ENCODE measurements at places on chromosomes 4 and X.

DNA sequence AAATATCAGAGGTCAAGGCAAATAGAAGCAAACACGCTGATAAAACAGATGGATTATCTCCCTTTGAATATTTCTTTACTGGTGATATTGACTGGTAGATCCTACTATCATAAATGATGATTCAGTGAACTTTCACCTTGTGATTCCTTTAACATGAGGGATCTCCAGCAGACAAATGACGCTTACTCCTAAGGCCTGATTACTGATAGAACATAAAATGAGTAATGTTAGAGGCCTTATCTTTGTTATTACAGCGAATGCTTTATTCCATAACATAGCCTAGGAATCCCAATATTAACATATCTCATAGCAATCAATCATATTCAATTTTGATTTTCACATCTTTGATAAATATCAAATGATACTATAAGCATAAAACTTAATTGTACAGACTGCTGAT lies 152.3 kb downstream of the SLC10A7 start:
- DNase-seq = no peak

DNA sequence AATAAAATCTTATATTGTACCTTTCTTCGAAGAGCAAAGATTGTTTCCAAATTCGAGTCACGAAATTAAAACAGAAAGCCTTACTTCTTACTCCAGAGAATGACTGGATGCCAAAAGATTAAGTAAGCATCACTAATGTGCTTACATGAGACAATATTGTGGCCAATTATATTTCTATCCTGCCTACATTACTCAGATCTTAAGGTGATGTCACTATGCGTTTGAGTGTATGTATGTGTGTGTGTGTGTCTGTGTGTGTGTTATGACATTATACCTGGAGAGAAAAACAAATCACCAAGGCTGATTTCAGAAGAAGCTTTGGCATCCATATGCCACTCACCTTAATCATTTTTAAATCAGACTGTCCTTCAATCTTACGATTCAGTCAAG lies 556.3 kb downstream of the PPARGC1A start:
- DNase-seq = no peak

DNA sequence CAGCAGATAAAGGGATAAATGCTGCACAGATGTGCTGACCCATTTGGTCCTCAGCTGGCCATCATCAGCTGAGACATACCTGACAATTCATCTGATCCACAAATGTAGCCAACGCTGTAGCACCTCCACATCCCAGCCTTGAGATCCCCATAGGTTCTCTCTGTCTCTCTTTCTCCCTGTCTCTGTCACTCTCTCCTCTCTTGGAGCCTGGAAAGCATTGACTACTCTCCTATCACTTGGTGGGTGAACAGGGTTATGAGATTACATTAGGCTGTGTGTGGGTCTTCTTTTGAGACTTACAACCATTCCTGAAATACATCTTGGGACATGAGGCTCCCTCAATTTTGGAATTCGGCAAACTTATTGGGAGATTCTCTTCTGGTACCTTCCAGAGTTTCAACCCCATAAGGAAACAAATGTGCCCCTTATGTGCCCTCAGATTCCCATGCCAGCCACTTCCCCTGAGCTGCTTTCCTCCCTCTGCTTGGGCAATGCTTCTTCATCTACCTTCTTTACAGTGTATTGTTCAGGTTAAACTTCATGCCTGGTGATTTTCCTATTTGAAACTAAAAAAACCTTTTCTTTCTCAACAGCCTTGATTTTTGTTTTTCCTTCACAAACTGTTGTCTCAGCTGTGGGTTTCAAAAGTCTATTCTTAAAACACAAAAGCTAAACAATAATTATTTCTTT lies 29.1 kb upstream of the FGF2 start:
- DNase-seq = no peak

DNA sequence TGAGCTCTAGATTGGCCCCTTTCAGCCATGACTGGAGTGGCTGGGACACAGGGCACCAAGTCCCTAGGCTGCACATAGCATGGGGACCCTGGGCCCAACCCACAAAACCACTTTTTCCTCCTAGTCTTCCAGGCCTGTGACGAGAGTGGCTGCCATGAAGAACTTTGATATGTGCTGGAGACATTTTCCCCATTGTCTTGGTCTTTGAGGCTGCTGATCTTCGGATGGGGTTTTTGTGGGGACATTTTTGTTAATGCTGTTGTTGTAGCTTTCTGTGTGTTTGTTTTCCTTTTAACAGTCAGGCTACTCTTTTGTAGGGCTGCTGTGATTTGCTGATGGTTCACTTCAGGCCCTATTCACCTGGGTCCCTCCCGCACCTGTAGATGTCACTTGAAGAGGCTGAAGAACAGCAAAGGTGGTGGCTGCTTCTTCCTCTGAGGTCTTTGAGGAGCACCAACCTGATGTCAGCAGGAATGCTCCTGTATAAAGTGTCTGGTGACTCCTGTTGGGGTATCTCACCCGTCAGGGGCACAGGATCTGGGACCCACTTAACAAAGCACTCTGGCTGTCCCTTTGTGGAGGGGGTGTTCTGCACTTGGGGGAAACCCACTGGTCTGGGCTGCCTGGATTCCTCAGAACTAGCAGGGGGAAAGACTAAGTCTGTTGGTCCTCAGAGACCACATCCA lies 49.6 kb upstream of the GRID2 start:
- DNase-seq = no peak

DNA sequence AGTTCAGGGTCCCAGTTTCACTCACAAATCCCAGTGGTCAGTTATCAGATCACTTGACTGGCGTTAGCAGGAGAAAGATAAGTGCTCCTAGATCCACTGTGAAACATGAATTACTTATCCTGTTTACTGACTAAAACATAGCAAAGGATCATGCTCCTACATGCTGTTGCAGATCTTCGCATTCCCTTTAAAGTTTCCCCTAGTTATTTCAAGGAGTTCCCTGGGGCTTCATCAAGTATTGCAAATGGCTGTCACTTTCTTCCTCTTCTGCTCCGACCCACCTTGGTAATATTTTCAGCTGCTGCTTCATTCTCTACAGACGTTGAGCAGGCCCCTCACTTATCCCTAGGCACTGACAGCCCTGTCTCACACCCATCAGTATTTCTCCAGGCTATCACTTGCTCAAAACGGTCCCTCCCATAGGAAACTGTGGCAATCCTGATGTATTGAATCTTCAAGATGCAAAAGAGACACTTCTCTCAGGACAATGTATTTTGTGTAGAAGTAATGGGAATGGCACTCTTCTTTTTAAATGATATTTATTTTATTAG lies 466.0 kb downstream of the INPP4B start:
- DNase-seq = no peak

GRCh38 chrX:72394518-72395170 lies 88.9 kb upstream of the CITED1 start:
- no peak for DNase-seq

GRCh38 chr4:8351931-8352367 lies 82.4 kb downstream of the HTRA3 start:
- DNase-seq = no peak

GRCh38 chr4:18980516-18981233 lies 959.1 kb upstream of the LCORL start:
- DNase-seq = no peak

GRCh38 chrX:118349188-118349587 lies 3.3 kb downstream of the WDR44 start:
- no peak for DNase-seq

DNA sequence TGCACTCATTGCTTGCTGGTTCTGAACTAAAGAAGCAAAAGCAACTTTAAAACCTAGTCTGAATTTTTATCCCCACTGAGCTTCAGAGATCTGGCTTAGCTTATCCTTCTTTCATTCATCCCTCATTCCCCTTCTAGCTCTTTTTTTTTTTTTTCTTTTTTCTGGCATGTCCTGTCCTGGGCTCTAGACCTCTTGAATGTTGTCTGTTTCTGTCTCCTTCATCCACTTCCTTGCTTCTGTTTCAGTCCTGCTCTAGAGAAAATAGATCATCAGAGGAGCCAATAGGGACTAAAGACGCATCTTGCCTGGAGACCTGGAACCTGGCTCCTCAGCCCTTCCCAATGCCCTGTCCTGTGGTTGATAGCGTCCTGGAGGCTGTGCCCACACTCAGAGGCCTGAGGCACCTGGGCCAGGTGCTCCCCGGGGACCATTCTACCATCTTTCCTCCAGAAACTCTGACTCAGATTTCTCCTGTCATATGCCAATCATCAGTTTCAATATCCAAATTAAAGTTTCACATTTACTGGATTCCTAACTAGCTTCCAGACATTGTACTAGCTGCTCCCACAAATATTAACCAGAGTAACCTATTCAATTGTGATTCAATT lies 115.7 kb upstream of the GATB start:
- no peak for DNase-seq

DNA sequence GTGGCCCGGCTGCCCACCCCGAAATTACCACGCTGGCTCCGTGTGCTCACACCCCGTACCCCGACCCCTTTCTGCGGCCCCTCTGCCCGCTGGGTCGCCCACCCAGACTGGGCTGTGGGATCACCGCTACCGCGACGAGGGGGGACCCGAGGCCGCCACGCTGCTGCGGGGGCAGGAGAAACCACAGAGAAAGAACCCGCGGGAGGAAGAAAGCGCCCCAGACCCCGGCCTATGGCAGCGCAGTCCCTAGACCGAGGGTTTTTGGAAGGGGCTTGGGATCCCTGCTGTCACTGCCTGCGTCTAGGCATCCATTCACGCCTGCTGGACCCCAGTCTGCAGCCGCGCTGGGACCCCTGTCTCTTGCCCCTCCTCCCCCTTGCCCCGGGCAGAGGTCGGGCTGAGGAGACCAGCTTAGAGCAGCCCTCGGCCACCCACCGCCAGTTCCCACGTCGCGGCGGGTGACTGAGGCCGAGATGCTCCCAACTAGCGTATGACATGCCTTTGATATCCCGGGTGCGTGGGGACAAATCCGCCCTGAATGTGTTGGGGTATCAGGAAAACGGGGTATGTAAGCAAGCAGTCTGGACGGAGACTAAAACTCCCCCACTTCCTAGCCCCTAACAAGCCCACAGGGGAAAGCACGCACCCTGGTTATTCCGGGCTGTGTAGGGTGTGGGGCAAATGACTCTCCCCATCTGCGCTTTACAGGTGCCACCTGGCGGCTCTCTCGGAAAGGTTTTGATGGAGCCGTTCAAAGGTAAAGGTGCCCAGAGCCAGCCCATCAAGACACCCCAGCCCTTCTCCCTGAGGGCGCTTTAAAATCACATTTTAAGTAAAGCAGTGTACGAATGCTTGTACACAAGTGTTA lies 862 bp upstream of the INPP4B start:
- DNase-seq = peak; percentile 79

GRCh38 chr4:168978001-168978700 lies 31.9 kb downstream of the CBR4 start:
- no peak for DNase-seq

GRCh38 chr4:2931512-2932301 lies 31.5 kb downstream of the NOP14 start:
- peak; percentile 86 for DNase-seq

DNA sequence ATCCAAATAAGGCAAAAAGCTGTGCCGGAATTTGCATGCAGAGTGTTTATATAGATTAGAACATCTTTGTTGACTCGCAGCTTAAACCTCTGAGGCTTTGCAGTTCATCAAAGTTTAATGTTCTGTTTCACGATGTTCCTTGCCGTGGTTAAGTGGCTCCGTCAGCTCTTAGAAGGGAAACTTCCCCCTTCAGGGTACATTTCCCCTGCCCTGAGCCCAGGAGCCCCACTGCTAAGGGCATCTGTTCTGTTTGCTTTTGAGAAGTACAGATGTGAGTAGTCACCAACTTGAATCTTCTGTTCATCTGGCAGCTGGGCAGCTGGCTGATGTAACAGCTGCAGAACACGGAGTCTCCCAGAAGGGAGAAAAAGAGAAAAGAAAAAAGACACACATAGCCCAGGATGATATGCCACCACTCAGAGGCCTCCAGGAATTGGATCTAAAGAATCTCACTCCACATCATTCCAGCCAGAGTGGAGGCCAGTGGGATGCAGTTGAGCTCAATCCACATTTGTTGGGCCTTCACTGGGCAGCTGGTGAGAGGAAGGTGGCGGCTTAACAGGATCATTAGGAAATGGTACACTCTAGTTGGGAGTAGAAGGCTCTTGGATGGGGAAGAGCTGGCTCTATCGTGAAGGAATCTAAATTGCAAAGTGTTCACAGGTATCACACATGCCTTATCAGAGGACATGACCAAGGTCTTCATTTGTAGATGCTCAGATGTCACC lies 178.7 kb upstream of the RBPJ start:
- DNase-seq = peak; percentile 22

- DNase-seq = no peak
Observed at GRCh38 chr4:95017305-95018064, 259.7 kb downstream of the BMPR1B start.

- no peak for DNase-seq
Observed at GRCh38 chr4:88217169-88217568, 58.7 kb upstream of the ABCG2 start.

- DNase-seq = peak; percentile 39
Observed at GRCh38 chr4:54586320-54586955, 71.3 kb upstream of the KIT start.

DNA sequence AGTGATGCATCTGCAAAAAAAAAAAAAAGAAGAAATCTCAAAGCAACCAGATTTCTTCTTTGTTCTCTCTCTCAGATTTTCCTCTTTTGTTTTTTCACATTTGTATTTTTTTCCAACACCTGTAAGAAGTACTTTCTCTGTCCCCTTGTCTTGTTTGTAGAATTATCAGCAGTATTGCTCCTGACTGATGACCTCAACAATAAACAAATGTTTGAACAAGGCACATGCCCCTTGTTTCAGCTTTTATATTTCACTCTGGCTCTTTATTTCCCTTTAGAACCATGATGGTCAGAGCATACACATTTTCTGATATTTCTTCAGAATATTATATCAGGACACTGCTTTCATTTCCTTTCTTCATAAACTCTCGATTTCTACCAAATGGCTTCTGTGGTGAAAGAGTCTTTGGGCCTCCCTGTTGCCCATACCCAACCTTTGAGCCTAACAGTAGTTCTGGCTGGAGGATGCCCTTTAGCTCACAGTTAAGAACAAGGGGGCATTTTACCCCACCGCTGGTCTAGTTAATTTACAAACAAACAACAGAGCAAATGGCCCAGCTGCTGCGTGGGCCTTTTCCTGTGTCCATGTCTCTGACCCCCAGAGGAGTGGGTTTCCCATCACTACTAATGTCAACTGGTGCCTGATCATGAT lies 142.5 kb upstream of the SMAD1 start:
- no peak for DNase-seq

- DNase-seq = peak; percentile 1
Observed at GRCh38 chrX:6184900-6185515, 43.7 kb downstream of the NLGN4X start.

- DNase-seq = no peak
Observed at GRCh38 chr4:85967872-85968271, 392.0 kb downstream of the MAPK10 start.

- DNase-seq = peak; percentile 88
Observed at GRCh38 chrX:15675490-15675921, 10.9 kb upstream of the CLTRN start.
